ENCODE measurements at places on chromosomes 2 and 18.

- DNase-seq, result no peak
Measured at GRCh38 chr2:95552911-95553310, 38.9 kb upstream of the TRIM43 start.

GRCh38 chr2:437756-438393 lies 150.0 kb upstream of the ALKAL2 start:
- peak; percentile 35 for DNase-seq

DNA sequence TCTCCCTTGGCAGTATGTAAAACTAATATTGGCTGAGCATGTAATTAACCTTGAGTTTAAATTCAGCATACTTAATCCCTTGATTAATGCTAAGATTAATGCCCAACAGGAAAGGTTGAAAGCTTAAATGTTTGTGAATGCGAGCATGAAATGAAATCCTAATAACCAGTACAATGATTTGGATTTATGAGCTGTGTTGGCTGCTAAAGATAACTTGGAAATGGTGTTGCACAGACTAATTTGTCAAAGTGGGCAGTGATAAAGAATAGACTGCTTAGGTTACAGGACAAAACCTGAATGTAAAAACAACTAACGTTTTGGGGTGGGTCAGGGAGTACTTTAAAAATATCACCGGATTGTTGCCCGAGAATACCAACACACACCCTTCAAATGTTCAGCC lies 70.6 kb downstream of the MGAT5 start:
- no peak for DNase-seq

GRCh38 chr2:118040891-118041290 lies 27.0 kb upstream of the CCDC93 start:
- DNase-seq, result no peak

DNA sequence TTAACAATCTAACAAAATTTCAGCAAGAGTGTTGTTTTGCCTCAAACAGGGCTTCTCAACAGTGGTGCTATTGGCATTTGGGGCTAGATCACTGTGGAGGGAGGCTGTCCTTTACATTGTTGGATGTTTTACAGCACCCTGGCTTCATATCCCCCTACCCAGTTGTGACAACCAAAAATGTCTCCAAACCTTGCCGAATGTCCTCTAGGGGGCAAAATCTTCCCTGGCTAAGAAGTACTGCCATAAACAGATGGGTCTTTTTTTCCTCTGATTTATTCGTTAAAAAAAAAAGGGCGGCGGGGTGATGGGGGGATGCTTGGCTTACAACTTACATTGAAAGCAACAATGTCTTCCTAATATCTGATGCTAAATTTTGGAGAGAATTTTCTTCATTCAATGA lies 207.6 kb upstream of the CCDC150 start:
- no peak for DNase-seq

DNA sequence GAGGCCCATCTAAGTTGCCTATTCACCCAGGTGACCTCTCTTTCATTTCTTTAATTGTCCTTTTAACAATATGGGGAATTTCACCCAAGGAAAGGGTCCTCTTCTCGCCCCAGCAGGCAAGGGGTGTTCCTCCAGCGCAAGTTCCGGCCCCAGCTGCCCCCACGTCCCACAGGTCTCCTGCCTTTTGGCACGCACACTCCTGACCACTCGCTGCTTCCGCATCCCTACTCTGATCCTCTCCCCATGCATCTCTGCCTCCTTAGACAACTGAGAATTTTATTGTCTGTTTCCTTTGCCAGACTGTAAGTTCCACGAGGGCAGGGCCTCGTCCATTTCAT lies 684 bp upstream of the ARPC2 start:
- no peak for DNase-seq

- DNase-seq, result no peak
Measured at GRCh38 chr2:3051266-3051665, 326.4 kb downstream of the EIPR1 start.

GRCh38 chr2:108958632-108959341 lies 30.2 kb downstream of the EDAR start:
- DNase-seq, result no peak

GRCh38 chr2:238693337-238694093 lies 154.4 kb upstream of the TWIST2 start:
- DNase-seq, result no peak
